ENCODE measurements at places on chromosomes 2 and 18. TPM values are rescaled to one million over a fixed set of nuclear protein-coding genes. Genes with fewer than 3 reads are reported as not detected.

Gene GALNT13
- 10.9 TPM for polyA plus RNA-seq

Gene KLHL29
- 48.4 TPM for polyA plus RNA-seq

Gene ALPI
- polyA plus RNA-seq, result not detected

Gene CXCR1
- not detected for polyA plus RNA-seq

Gene BCL11A
- 44.0 TPM for polyA plus RNA-seq

Gene ZNF892
- polyA plus RNA-seq, result 9.3 TPM

Gene SALL3
- polyA plus RNA-seq, result 0.24 TPM

Gene INPP5D
- not detected for polyA plus RNA-seq

Gene HSBP1L1
- polyA plus RNA-seq, result 0.84 TPM

Gene THSD7B
- 0.46 TPM for polyA plus RNA-seq

Gene C2orf80
- 71.5 TPM for polyA plus RNA-seq

Gene MDH1
- polyA plus RNA-seq, result 511 TPM

Gene BOLL
- polyA plus RNA-seq, result not detected

Measured in neural cell (in vitro differentiated cells).